Kidney (tissue), 22 donors: ENCODE measurements at places on chromosomes 16 and 17. TPM values are rescaled to one million over a fixed set of nuclear protein-coding genes. Genes with fewer than 3 reads are reported as not detected.
A peak's percentile ranks its signal among the peaks of the same experiment; 100 is the strongest.

ATP2A3 gene
- 9.4 TPM for polyA plus RNA-seq

C17orf113 gene
- 1.1 TPM for polyA plus RNA-seq

GCSH gene
- 129 TPM for polyA plus RNA-seq

CHST6 gene
- 0.04 TPM for polyA plus RNA-seq

SSTR5 gene
- polyA plus RNA-seq, result not detected

MILR1 gene
- polyA plus RNA-seq, result 2.2 TPM

KRTAP3-2 gene
- not detected for polyA plus RNA-seq

PPP1R9B gene
- 17.1 TPM for polyA plus RNA-seq

CBFA2T3 gene
- 0.75 TPM for polyA plus RNA-seq

P2RX5 gene
- polyA plus RNA-seq, result not detected

DHX8 gene
- 28.7 TPM for polyA plus RNA-seq

UTS2R gene
- not detected for polyA plus RNA-seq

ST6GALNAC2 gene
- 6.5 TPM for polyA plus RNA-seq

GRCh38 chr16:75616521-75617010 is 6.5 kb downstream of the ADAT1 start:
- no peak for DNase-seq

- peak; percentile 75 for DNase-seq
These were observed 465 bp upstream of the PRSS22 start for GRCh38 chr16:2858245-2859025.

- no peak for DNase-seq
These were observed 7.2 kb downstream of the SUPT4H1 start for GRCh38 chr17:58344791-58345157.

DNA sequence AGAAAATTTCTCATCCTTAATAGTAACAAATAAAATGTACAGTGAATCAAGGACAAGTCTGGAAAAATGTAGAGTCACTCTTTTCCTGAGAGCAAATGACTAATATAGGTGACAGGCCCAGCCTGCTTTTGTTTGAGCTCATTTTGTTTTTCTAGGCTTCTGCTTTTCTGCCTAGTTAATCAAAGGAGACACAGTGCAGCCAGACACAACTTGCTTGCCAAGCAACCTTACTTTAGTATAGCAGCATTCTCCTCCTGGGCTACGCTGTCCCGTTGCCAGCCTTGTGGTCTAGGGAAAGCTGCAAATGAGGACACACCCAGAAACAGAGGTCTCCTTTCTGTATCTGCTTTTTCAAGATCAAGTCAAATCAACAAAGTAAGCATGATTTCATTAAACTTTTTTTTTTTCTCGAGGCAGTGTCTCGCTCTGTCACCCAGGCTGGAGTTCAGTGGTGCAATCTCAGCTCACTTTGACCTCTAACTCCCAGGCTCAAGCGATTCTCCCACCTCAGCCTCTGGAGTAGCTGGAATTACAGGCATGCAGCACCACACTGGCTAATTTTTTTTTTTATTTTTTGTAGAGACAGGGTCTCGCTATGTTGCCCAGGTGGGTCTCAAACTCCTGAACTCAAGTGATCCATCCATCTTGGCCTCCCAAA is 17.2 kb downstream of the GINS3 start:
- DNase-seq, result peak; percentile 61

GRCh38 chr17:73776351-73777130 is 132.3 kb upstream of the SDK2 start:
- no peak for DNase-seq

- no peak for DNase-seq
These were observed 81.2 kb downstream of the ZNF778 start for GRCh38 chr16:89298623-89299225.

DNA sequence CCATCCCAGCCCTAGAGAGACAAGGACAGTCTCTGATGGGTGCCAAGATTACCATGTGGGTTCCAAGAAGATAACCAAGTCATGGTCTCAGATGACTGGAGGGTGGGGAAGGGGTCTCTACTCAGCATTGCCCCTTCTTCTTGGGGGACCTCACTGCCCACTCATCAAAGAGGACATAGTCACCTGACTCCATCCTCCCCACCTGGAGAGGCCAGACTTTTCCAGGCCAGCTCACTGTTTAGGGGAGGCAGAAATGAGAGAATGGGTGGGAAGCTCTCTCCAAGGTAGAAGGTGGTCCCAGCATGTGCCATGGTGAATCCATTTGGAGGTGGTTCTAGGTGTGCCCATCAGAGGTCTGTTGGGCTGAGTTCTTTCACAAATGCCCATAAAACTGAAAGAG is 20.7 kb upstream of the IL21R start:
- no peak for DNase-seq

DNA sequence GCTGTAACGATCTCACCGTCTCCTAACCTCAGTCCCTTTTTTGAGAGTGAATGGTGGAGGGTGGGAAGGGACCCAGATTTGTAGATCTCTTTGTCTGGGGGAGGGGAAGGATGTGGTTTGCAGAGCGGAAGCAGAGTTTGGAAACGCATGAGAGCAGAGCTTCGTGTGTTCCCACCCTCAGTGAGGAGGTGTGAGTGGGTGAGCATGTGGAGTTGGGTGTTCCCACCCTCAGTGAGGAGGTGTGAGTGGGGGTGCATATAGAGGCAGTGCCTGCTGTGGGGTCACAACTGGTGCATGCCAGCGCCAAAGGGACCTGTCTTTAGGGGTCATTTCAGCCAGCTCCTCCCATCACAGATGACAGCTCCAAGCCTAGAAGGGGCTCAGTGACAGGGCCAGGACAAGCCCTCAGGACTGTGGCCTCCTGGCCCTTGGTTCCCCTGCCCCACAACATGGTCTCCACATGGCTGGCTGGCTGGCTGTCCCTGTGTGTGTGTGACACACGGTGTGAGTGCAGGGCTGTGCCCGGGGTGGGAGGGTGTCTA is 1.8 kb upstream of the CISD3 start:
- no peak for DNase-seq

GRCh38 chr16:22194707-22195444 is 11.2 kb upstream of the EEF2K start:
- no peak for DNase-seq

GRCh38 chr16:85093705-85094104 is 18.6 kb downstream of the CIBAR2 start:
- no peak for DNase-seq

- no peak for DNase-seq
These were observed 1.7 kb upstream of the PPL start for GRCh38 chr16:4938683-4939030.

GRCh38 chr16:54591816-54592246 is 305.2 kb upstream of the IRX3 start:
- no peak for DNase-seq

DNA sequence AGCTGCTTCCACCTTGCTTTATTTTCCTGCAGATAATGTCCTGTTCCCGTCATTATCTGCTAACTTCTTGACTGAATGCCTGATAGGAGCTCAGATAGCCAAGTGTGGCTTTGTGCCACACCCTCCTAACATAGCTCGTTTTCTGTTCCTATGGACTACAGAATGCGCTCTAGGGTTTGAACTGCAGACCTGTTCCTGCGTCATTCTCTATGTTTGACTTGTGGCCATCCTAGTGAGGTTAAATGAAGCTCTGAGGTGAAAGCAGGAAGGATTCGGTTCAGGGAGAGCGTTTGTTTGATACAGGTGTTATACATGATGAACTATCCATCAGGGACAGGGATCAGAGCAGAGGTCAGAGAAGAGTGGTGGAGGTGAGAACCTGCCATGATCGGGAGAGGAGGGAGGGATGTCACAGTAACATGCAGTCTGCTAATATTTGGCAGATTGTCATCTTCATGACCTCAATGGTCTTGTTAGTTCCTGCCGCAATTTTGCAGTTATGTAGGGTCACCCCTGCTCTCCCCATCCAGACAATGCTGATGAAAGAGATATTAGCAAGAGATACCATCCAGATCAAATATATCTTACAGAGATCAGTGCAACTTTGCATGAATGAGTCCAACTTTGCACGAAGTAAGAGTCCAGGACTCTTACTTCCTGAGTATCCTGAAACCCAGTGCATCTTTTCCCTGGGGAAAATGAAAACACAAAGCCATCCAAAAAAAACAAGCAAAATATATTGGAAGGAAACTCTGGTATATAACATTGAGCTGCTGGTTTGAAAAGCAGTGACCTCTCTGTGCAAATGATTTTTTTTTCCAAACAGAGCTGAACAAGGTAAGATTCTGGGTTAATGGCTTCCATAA is 32.8 kb downstream of the MPHOSPH6 start:
- DNase-seq, result peak; percentile 25

- no peak for DNase-seq
These were observed 46.9 kb upstream of the ITGA2B start for GRCh38 chr17:44436336-44436735.

DNA sequence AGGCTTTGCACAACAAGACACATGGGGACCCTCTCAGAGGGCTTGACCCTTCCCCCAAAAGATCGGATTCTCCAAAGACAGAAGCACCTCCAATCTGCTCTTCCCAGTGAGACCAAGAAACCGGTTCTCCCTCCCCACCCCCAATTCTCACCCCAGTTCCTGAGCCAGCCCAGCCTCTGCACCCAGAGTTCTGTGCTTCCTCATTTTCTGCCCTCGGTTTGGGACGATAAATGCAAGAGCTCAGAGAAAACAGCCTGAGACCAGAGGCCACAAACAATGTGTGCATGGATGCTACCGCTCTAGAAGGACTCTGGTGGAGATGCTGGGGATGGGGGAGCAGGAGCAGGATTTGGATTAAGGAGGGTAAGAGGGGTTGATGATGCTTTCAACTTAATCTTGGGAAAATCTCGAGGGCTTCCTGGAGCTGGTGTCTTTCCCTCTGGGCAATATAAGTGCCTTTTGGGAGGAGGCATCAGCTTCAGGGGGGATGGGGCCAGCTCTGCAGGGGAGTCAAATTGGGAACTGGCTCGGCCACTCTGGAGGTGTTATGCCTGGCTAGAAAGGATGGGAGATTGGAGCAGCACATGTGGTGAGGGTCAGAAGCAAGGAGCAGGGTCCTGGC is 6.0 kb downstream of the KRT15 start:
- DNase-seq, result no peak

DNA sequence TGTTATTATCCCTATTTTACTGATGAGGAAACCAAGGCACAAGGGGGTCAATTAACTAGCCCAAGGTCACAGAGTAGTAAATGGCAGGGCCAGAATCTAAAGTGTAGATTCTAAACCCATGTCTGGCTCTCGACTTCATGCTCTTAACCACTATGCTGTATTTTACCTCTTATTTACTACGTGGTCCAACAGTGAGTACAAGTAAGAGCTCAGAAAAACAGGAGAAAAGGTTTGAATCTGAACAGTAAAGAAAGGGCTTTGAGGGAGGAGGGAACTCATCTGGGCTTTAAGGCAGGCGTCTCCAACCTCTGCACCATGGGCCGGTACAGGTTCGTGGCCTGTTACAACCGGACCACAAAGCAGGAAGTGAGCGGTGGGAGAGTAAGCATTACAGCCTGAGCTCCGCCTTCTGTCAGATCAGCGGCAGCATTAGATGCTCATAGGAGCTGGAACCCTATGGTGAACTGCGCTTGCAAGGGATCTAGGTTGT is 62.9 kb downstream of the SMURF2 start:
- DNase-seq, result no peak

- no peak for DNase-seq
These were observed 11.5 kb upstream of the ATP6V0C start for GRCh38 chr16:2501946-2502895.

- DNase-seq, result no peak
These were observed 17.5 kb downstream of the SBK1 start for GRCh38 chr16:28309811-28310311.

GRCh38 chr17:12242345-12242954 is 221.8 kb downstream of the MAP2K4 start:
- peak; percentile 22 for DNase-seq

DNA sequence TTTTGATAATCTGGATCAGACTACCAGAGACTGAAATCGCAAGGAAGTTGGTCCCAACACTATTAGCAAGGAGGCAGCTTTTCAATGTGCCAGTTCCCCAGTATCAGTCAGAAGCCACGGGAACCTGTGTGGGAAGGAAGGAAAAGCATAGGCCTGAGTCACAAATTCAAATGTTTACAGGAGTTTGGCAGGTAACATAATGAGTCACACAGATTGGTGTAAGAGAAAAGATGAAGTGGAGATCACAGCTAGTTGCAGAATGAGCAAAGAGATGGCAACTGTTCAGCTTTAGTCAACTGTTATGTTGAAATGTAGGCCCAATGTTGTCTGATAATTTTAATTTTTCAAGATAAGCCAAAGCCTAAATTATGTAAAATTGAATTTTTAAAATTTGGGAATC is 28.1 kb upstream of the ITGA2B start:
- no peak for DNase-seq

- DNase-seq, result no peak
These were observed 308 bp downstream of the GTF3C1 start for GRCh38 chr16:27549464-27549745.

- no peak for DNase-seq
These were observed 732 bp downstream of the TNRC6A start for GRCh38 chr16:24729951-24730815.

GRCh38 chr16:48622456-48623303 is 12.7 kb upstream of the N4BP1 start:
- no peak for DNase-seq

DNA sequence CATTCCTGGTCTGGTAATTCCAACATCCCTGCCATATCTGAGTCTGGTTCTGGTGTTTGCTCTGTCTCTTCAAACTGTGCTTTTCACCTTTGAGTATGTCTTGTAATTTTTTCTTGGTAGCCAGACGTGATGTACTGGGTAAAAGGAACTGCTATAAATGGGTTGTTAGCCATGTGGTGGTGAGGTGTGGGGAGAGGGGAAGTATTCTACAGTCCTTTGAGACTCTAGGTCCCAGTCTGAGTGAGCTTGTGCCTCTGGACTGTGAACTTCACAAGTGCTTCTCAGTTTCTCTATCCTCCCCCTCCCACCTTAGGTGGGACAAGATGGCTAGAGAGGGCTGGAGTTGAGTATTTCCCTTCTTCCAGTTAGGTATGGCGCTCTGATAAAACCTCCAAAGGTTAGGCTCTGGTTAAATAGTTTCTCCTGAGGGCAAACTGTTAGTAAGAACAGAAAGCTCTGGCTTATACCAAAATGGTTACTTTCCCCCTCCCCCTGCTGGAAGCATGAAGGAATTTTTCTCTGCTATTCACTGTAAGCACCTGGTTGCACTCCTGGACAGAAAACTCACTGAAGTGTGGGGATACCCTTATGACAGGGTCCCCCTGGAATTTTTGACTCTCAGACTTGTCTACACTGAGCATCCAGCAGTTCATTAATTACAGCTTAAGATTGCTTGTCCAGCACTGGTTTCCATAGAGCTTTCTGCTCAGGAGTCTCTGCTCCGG is 87.8 kb downstream of the MARCHF10 start:
- no peak for DNase-seq

DNA sequence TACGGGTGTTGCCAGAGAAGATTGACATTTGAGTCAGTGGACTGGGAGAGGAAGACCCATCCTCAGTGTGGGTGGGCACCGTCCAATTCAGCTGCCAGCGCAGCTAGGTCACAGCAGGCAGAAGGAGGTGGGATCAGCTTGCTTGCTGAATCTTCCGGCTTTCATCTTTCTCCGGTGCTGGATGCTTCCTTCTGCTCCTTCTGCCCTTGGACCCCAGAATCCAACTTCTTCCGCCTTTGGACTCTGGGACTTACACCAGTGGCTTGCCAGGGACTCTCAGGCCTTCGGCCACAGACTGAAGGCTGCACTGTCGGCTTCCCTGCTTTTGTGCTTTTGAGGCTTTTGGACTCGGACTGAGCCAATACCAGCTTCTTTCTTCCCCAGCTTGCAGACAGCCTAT is 46.1 kb upstream of the RPL38 start:
- DNase-seq, result no peak
